ENCODE measurements at places on chromosomes 3 and 15.

DNA sequence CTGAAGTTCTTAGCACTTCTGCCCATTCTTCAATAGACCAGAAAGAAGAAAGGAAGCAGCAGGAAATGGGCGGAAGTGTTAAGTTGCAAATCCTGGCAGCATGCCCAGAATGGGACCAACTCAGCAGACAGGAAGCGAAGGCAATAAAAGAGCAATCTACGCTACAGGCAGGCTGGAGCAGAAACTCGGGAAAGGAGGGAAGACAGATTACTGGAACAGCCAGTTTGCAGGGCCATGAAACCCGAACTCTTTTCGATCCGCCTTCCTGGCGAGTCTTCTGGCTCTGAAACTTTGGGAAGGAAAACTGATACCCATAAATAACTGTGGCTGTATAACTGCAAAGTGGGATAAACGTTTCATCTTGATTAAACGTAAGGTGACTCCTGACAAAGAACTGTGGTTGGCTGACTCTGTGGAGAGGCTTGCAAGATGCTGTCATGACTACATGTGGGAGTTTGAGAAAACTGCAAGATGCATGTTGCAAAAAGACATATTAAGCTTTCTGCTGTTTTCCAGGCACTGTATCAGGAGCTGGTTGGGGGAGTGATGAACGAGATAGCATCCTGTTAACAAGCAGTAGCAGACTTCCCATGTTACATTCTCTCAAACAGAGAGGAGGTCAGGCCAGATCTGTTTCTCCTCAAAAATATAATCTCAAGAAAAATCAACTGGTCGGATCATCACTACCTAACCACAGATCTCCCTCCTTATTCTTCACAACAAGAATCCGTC lies 67.8 kb downstream of the FMN1 start:
- peak; percentile 72 for DNase-seq

GRCh38 chr15:90789462-90789861 lies 72.3 kb downstream of the BLM start:
- DNase-seq, result no peak

GRCh38 chr3:45664578-45664977 lies 24.6 kb upstream of the SACM1L start:
- no peak for DNase-seq

DNA sequence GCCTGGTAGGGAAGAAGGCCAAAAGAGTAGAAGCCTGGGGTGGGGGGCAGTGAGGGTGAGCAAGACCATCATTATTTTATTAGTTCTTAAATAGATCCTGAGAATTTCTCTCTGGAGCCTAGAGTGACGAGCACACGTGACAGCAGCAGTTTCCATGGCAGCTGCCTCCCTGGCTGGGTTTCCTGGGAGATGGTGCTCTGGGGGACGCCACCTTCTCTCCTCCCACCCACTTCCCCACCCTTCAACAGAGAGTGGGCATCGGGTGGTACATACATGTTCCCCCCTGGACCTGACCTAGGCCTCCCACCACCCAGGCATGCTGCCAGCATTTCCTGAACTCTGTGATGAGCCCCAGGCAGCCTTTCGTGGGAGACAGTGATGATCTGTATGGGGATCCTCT lies 12.9 kb downstream of the CELF6 start:
- no peak for DNase-seq

Data from endodermal cell (in vitro differentiated cells).